ENCODE measurements at places on chromosomes 1 and 21.

DNA sequence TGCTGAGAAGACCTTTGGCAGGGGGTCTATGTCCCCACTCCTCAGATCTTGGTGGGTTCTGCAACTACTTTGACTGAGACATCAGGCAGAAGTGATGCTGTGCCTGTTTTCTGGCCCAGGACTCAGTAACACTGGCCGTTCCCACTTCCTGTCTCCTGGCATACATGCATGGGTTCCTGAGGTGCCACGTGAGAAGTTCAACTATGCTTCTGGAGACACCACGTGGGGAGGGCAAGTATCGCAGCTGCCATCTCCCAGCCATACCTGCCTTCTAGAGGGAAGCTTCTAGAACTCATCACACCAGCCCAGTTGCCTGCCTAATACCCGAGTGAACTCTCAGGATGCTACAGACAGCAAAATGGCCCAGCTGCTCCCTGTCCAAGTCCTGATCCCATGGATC lies 65.8 kb downstream of the TRABD2B start:
- no peak for DNase-seq

- no peak for DNase-seq
Observed at GRCh38 chr1:85473390-85473789, 8.4 kb upstream of the DDAH1 start.

DNA sequence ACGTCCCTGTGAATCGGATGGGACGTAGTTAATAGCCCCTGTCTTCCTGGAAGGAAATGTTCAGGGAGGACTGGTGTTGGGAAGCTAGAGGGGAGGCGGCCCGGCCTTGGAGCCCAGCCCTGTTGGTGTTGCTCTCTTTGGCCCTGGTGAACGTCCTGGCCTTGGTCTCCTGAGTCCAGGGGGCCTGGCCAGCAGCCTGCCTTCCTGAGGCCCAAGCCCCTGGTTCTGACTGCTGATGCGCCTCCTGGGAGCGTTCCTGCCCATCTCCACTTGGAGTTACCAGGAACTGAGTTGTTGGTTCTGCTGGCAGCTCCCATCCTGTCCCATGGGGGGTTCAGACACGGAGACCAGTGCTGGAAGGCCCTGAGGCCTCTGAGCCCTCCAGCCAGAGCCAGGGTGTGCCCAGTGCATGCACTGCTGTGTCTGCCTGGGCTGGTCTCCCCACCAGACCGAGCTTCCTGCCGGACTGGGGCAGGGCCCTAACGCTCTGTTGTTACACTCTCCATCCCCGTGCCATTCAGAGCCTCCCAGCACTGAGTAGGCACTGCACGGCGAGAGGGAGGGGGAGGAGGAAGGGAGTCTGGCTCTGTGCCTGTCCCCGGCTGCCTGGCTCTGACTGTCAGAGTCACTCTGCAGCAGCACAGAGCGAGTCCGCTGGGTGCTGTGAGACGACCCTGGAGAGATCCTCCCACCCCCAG lies 382.5 kb upstream of the VAMP3 start:
- DNase-seq = no peak

DNA sequence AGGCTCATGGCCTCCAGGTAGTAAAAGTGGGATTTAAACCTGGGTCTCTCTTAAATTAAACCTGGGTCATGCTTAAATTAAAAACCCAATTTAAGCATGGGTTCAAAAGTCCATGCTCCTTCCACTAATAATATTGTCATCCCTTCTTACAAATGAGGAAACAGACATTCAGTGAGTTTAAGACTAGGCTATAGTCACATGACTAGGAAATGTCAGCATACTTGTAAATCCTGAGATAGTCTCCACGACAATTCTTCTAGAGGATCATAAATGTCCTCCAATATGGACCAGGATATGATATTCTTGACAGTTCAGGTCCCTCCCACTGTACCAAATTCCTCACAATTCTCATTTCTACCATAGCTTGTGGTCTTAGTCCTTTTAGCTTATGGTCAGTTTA lies 10.5 kb upstream of the IGFN1 start:
- no peak for DNase-seq

GRCh38 chr21:26140164-26140579 lies 30.4 kb downstream of the APP start:
- no peak for DNase-seq

- no peak for DNase-seq
Observed at GRCh38 chr1:245010018-245010614, 144.7 kb upstream of the KIF26B start.
